ENCODE measurements at places on chromosomes 1 and 21.

GRCh38 chr1:154465621-154466195, 36.3 kb upstream of the TDRD10 start:
- DNase-seq: no peak

- no peak for DNase-seq
These were observed 105.6 kb upstream of the COG2 start for GRCh38 chr1:230536641-230537155.

GRCh38 chr1:70227439-70227838, 6.3 kb downstream of the SRSF11 start:
- DNase-seq: no peak

GRCh38 chr1:226118357-226118756, 55.8 kb downstream of the H3-3A start:
- no peak for DNase-seq

DNA sequence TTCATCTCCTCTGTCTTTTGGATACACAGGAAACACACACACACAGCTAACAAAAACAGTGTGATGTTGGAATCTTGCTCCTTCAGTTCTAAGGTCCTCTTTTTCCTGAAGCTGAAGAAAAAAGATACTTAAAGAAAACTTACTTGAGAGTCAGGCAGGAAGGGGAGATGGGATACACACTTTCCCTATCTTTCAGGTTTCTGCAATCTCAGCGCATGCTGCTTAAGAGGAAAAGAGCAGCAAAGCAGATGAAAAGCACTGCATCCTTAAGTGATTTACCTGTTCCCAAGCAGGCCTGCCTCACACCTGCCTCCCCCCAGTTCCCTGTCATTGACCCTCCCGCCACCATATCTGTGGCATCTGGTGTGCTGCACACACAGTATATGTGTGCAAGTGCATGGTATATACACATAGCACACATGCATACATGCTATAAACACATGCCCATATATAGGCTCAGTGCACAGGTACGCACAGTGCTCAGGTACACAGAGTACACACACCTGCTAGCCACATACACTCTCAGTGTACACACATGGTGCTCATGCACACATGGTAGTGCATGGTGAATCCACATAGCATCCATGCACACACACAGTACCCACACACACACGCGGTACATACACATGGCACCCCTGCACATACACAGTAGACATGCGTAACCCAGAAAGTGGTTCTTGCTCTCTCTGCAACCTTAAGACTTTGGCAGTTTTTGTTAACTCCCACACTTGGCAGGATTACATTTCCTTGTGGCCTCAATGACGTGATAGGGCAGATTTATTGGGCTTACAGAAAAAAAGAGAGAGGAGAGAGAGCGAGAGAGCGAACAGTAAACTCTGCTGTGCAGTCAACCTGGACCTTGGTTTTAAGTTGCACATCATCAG, 166.9 kb downstream of the TOMM20 start:
- DNase-seq: no peak

GRCh38 chr1:53343831-53344668, 16.2 kb upstream of the LRP8 start:
- no peak for DNase-seq
